ENCODE measurements at places on chromosomes 11 and 22.

- DNase-seq = no peak
These were observed 15.1 kb downstream of the PI4KA start for GRCh38 chr22:20843501-20843900.

DNA sequence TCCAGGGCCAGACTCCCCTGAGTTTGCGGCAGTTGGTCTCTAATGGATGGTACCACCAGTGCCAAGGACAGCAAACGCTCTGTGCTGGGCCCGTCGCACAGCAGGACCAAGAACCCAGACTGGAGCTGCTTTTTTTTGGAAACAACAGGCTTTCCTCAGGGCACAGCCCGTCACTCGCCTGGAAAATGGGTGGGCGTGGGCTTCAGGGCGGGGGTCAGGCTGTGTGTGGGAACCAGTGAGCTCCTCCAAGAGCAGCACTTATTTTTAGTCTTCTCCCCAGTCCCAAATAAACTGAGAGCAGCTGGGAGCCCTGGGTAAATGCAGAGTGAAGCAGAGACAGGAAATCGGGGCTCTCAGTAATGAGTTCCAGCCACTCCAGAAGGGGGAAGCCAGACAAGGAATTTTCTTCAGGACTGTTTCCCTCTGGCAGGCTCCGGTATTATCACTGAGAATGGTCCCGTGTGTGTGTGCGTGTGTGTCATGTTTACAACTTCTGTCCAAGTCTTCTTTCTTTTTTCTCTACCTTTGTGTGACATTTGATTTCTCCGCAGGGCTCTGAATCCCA lies 63.0 kb downstream of the PPFIBP2 start:
- DNase-seq = no peak

- no peak for DNase-seq
These were observed 24.8 kb downstream of the FOLR3 start for GRCh38 chr11:72160319-72160718.

GRCh38 chr11:95593111-95593510 lies 196.5 kb downstream of the FAM76B start:
- no peak for DNase-seq

DNA sequence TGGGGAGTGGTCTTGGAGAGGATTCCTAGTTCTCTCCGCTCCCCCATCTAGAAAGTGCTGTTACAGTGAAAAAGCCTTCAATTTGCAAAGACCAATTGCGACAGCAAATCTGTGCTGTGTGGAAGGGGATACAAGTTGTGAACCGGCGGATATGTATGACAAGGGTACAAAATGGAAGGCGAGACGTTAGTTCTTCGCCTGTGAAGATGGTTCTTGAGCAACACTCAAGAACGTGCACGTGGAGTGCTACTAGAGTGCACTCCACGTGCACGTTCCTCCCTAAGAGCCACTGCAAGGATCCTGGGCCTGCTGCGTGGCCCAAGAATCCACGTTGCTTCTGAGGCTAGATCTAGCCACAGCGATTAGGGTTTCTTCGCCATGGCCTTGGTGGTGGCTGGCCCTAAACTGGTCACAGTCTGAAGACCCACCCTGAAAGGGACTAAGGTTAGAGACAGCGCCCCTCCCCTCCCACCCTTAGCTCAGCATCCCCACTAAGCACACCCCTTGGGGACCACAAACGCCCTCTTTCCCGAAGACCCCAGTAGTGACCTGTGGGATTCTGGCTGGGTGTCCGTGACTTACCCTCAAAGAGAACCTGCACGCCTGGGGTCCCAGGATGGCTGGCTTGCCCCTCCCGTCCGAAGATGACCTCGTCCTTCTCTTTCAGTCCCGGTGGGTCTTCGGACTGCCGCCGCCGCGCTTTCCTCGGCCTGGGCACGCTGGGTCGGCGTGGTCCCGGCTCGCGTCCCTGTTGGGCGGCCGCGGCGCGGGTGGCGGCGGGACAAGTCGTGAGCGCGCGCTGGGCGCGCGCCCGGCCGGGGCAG lies 519 bp upstream of the PDE3B start:
- DNase-seq = no peak

DNA sequence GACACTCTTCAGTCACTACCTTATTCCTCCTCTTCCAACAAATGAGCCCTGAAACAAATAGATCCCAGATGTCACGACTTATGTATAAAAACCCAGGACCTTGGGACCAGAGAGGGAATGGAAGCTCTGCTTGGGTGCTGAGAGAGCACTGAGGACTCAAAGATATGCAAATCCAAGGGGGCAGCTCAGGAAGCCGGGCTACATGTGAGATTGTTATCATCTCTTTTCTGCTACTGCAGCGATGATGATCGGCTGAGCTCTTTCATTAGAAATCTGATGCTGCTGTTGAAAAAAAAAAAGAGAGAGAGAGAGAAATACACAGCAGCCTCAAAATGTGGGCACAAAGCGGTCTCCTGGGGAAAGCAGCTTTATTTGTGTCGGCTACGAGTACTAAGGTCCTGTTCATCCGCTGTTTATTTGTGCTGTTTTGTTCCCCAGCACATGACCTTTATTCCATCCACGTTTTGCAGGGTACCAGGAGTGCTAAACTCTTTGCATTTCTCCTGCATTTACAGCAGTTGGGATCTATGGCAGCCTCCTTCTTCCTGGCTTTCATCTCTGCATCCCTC lies 120.2 kb downstream of the TRIM29 start:
- no peak for DNase-seq

GRCh38 chr22:39612811-39613548 lies 42.4 kb downstream of the CACNA1I start:
- DNase-seq = no peak

- DNase-seq = no peak
These were observed 322.8 kb downstream of the LARGE1 start for GRCh38 chr22:33597274-33597985.

GRCh38 chr11:33585586-33586209 lies 114.9 kb downstream of the C11orf91 start:
- no peak for DNase-seq
